SJSA1 (cell line): ENCODE measurements at places on chromosomes 2 and 18.

- no peak for DNase-seq
Observed at GRCh38 chr2:68714866-68715265, 19.7 kb upstream of the ARHGAP25 start.

DNA sequence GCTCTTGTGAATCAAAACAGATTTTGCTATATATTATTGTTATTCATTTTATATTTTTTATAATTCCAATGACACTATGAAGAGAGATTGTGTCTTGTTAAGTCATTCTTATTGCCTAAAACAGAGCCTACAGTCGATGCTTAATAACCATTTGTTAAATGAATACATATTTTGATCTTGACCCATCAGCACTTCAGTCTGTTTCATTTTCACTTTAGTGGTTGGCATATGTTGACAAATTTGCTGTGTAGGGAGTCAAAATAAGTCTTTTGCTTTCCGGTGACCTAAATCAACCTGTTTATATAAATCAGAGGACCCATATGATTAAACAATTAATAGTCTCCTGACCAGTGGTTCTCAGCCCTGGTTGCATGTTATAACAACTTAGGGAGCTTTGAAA, 97.1 kb downstream of the TXNL1 start:
- no peak for DNase-seq

DNA sequence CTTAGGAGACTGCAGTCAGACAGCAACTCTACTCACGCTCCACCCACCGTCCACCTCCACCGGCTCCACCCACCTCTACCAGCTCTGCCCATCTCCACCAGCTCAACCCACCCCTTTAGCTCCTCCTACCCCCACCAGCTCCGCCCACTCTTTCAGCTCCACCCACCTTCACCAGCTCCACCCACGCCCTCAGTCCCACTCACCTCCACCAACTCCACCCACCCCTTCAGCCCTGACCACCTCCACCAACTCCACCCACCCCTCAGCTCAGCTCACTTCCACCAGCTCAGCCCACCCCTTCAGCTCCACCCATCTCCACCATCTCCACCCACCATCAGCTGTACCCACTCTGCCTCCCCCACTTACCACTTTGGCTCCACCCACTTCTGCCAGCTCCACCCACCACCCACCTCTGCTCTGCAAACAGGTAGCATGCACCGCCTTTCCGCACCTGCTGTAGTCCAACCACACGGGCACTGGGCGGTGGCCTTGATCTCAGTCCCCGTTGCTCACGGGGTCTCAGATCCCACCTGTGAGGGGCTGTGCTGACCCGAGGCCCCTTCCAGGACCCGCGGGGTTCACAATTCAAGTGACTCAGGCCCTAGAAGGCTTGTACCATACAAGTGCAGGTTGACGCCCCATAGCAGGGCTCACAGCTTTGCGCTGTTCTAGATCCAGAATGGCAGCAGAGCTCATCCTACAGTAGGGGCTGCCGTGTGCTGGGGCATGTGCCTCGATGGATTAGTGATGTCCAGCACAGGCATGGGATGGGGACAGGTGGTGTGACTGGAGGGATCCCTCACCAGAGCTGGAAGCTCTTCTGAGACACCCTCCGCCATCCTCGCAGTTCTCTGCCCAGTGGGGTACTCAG, 77.2 kb upstream of the OTOS start:
- no peak for DNase-seq

DNA sequence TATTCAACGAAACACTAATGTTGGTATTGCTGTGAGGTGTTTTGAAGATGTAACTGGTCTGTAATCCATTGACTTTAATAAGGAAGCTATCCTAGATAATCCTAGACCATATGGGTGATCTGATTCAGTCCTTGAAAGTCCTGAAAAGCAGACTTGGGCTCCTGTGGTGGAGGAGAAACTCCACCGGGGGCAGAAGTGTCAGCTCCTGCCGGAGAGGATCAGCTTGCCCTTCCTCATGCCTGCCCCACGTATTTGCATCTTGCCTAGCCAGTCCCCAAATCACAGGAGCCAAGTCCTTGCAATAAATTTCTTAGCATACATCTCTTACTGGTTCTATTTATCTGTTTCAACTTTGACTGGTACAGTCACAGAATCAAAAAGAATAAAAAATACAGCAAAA, 144.2 kb upstream of the DLGAP1 start:
- no peak for DNase-seq

GRCh38 chr2:199261239-199261638, 196.5 kb downstream of the SATB2 start:
- peak; percentile 52 for DNase-seq

DNA sequence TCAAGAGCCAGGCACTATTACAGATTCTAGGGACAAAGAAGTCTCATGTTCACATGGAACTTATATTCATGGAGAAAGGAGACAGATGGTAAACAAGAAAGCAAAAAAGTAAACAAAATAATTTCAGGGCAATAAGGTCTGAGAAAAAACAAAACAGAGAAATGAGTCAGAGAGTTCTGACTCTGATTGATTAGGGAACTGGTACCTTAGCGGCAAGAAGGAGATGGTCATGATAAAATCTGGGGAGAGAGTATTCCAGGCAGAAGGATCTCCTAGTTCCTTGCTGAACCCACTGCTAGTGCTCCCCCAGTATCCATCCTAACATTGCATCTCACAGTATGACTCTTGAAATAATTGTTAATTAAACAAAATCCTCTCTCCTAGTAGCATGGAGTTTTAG, 161.8 kb upstream of the KLF7 start:
- DNase-seq, result no peak

DNA sequence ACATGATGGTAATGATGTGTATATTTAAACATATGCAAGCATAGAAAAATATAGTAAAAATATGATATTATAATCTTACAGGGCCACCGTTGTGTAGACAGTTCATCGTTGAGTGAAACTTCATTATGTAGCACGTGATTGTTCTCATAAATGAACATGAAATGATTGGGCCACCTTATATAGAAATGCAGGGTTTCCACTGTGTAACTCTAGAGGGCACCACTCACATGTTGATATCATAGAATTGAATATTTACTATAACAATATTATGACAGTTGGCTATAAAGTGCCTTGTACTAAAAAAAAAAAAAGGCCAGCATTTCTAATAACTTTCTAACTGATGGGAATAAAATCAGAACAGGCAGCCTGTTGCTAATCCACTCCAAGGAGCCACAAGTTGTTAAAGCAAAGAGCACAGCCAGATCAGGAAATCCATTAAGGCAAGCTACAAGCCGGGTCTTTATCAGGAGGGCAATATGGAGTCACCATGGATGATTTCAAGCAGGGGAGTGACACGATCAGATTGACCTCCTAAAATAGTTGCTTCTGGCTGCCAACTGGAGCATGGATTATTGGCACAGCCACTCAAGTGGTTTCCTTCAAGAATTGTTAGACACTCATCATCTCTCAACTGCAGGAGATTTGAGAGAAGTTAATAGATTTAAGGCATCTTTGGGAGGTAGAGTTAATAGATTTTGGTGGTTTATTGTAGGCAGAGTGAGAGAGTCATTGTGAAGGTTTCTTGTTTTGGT, 16.7 kb downstream of the IL1F10 start:
- no peak for DNase-seq

DNA sequence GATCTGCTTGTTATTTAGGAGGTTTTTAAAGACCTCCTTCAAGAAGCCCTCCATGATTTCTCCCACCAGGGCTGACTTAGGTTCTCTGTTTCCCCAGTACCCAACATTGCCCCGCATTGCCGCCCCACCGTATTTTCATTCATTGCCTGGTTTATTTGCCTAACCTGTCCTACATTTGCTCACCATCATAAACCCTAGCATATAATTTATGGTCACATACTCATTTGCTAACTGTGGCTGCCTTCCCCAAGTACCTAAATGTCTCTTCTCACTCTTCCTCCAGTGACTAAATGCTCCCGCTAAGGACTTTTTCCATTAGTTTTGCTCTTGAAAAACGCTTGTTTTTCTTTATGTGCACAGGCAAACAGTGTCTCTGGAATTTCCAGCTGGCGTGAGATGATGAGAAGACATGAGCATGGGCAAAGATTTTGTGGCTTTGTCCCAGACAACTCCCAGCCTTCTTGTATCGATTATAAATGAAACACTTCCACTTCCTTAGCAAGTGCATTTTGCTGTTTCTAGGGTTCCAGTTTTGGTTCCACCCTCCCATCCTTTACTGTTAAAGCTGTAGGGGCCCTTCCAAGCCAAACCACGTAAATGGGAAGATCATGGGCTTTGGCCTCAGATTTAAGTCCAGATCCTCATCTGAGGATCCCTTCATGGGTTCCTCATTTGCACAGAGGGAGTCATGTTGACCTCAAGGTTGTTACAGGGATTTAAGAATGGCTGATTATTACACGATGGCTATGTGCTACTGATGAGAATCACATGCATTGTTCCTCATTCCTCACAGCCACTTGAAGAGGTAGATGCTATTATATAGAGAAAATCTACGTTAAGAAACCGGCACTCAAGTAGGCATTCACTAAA, 21.0 kb upstream of the ARMC9 start:
- no peak for DNase-seq

GRCh38 chr2:164824872-164825271, 16.8 kb downstream of the COBLL1 start:
- DNase-seq, result no peak

GRCh38 chr2:31483246-31483645, 68.7 kb upstream of the XDH start:
- no peak for DNase-seq

DNA sequence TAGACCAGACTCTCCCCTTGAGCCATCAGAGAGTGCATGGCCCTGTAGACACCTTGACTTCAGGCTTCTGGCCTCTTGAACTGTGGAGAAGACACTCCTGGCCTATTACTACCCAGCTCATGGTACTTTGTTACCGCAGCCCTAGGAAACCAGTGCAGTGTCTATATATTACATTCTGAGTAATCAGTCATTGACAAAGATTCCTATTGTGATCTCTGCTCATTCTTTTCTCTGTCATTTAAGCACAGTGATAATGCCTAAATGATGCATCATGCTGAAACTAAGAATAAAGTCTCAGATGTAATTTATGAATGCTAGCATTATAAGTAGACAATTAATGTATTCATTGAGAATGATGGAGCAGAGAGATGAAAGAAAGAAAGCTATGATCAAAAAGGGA, 603.5 kb downstream of the SOCS6 start:
- no peak for DNase-seq

DNA sequence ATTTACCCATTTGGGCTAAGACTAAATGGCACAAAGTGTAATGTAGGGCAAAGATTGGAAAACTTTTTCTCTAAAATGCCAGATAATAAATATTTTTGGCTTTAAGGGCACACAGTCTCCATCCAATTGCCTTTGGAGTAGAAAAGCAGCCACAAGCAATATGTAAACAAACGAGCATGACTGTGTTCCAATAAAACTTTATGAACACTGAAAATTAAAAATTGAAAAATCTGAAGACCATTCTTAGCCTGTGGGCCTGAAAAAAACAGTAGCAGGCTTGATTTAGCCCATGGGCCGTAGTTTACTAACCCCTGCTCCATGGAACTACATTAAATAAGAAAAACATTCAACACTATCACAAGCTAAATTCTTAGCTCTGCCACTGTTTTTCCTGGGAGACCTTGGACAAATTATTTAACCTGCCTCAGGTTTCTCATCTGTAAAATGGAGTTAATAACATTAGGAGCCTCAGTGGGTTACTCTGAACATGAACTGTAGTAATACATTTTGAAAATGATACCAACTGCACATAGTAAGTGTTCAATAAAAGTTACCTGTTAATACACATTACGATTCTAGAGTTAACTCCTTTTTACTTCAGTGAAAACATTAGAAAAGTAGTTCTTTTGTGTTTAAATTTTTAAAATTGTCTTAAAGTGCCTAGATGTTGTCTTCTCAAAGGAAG, 1.3 kb downstream of the IFIH1 start:
- no peak for DNase-seq

DNA sequence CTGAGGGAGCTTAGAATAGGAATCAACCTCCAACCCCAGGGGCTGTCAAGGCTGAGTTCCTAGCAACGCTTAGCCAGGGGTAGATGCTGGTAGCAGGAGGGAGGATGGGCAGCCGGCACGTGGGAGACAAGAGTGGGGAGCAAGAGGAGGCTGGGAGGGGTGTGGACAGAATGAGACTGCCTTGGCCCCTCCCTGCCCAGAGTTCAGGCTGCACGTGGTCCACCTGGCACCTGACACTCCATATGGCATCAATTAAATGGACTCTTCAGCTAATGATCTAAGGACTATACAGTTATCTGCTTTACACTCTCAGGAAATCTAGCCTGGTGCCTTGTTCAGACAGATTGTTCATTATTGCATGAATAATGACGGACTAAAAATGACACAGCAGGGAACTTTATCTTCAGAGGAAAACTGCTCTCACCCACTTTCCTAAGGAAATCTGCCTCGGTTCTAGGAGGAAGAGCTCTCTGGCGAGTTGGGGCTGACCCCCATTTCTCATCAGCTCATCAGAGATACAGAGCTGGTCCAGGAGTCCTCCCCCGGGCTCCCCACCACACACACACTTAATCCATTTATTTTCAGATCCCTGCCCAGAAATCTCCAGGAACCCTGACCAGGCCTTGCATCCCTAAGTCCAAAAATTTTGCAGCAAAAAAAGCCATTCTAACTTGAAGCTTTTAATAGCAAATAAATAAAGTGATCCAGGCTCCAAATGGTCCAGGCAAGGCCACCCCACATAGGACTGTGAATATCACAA, 102.1 kb upstream of the CDC42EP3 start:
- no peak for DNase-seq

DNA sequence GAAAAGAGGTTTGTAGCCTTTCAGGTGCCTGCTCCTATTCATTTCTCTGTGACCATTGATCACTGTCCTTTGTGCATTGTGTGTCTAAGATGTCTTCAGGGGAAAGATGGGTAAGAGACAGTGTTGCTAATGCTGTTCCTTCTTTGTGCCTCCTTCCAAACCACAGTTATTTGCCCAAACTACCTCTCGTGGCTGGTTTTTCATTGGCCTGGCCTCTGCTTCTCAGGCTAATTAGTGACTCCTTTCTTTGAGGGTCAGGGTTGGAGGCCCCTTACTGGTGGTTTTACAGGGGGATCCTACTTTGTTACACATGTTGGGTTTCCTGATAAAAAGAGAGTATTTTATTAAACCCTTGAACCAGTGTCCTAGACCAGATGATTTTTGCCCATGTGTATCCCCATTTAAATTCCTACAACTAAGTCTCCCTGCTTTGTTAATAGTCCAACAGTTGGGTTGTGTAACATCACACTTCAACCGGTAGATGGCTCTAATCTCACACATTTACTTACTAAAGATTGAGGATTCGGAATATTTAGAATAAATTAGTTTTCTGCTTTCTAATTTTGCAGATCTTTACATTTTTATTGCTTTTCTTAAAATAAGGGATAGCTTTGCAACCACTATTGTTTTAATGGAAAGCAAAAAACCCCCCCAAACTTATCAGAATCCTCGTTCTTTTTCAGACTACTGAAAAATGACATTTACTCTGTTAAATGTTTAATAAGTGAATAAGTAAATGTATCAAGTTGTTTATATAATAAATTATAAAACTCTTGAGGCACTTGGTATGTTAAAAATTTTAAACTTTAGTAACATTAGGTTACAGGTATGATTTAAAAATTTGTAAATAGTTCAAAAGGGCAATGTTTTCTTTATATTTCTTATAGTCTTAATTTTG, 2.4 kb downstream of the MARS2 start:
- DNase-seq, result no peak

DNA sequence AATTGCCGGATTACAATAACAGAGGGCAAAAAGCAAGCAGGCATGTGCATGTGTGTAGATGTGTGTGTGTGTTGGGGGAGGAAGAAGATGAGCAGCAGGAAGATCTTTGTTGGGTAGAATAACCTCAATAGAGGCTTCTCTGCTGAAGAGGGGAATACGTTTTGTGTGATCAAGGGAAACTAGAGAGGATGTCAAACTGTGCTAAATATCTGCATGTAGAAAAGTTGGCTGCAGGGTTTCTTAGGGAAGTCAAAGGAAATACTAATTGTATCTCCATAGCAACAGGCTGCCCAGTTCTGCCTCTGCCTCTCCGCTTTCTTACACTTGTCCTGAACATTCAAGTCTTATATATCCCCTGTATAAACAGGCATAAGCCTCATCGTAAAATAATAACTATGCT, 190.1 kb upstream of the RND3 start:
- DNase-seq, result no peak
